ENCODE measurements at places on chromosomes 7 and 10. TPM values are rescaled to one million over a fixed set of nuclear protein-coding genes. Genes with fewer than 3 reads are reported as not detected.

PRDX3 gene
- total RNA-seq = 135 TPM

FANK1 gene
- total RNA-seq = not detected

ARPC1B gene
- total RNA-seq = 408 TPM

NUTM2E gene
- 0.13 TPM for total RNA-seq

AKR1D1 gene
- not detected for total RNA-seq

RSPH10B gene
- total RNA-seq = 0.37 TPM

UCN3 gene
- total RNA-seq = not detected

XRCC2 gene
- 15.6 TPM for total RNA-seq

GIMAP7 gene
- 134 TPM for total RNA-seq

CRPPA gene
- total RNA-seq = 0.74 TPM

TAC1 gene
- not detected for total RNA-seq

OPALIN gene
- not detected for total RNA-seq

RNF32 gene
- 2.2 TPM for total RNA-seq

GBX1 gene
- not detected for total RNA-seq

GNAT3 gene
- not detected for total RNA-seq

NACAD gene
- 0.16 TPM for total RNA-seq

LFNG gene
- total RNA-seq = 134 TPM

FAM131B gene
- 2.2 TPM for total RNA-seq

FGL2 gene
- 1.6 TPM for total RNA-seq

DDC gene
- total RNA-seq = not detected

SLC18A2 gene
- total RNA-seq = not detected

STEAP1 gene
- not detected for total RNA-seq

DENND2A gene
- not detected for total RNA-seq

FAM241B gene
- total RNA-seq = 5.4 TPM

SMO gene
- not detected for total RNA-seq

ALOX5 gene
- total RNA-seq = 9.9 TPM

COBL gene
- total RNA-seq = not detected

NKX2-3 gene
- not detected for total RNA-seq

ANKRD7 gene
- 0.47 TPM for total RNA-seq

VSTM4 gene
- not detected for total RNA-seq

ASAH2B gene
- 3.3 TPM for total RNA-seq

SVIL gene
- total RNA-seq = 11.2 TPM

MGMT gene
- total RNA-seq = 16.7 TPM

CHAT gene
- total RNA-seq = not detected

EEPD1 gene
- total RNA-seq = 2.6 TPM

PDK4 gene
- total RNA-seq = not detected
